Inflammatory macrophage treated with lipopolysaccharide for 1 hour (primary cell): ENCODE measurements at places on chromosomes 13 and 19.
A peak's percentile ranks its signal among the peaks of the same experiment; 100 is the strongest.

DNA sequence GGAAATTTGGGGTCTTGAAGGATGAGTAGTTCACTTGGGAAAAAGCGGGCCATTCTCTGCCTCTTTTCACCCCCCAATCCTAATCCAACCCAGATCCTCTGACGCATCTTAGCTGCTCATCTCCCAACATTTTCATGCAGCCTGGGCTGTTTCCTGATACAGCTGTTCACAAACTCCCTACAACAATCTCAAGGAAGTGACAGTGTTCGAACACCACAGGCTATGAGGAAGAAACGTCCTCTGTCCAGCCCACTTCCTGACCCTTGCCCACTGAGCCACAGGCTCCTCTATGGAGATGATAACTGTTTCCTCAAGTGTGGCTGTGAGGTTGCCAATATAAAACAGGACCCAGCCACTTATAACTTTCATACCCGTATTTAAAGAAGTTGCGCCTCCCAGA, 16.2 kb downstream of the LMTK3 start:
- DNase-seq: peak; percentile 48

DNA sequence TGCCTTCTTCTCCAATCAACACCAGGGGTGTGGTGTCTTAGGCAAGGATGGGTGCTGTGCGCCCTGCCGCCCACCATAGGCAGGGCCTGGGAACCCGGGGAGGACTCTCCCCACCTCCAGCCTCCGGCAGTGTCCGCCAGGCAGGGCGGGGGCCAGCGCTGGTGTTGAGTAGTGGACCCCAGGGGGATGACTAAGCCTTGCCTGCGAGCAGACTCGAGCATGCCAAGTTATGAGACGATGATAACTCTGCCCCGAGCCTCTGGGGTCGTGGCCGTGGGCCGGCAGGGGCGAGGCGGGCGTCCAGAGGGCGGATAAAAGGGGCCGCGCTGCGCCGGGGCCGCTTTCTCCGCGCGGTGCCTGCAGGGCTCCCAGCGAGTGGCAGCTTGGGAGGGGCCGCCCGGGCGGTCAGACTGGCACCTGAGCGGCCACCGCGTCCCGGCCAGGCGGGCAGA, at the start of gene MEDAG:
Gene MEDAG, plus strand, starts transcription at position 340 of the 452 bp plus-strand sequence. CDS start 245 bp downstream, outside the sequence.
- DNase-seq: no peak

GRCh38 chr19:30167206-30167868, 204.8 kb upstream of the ZNF536 start:
- DNase-seq: no peak

DNA sequence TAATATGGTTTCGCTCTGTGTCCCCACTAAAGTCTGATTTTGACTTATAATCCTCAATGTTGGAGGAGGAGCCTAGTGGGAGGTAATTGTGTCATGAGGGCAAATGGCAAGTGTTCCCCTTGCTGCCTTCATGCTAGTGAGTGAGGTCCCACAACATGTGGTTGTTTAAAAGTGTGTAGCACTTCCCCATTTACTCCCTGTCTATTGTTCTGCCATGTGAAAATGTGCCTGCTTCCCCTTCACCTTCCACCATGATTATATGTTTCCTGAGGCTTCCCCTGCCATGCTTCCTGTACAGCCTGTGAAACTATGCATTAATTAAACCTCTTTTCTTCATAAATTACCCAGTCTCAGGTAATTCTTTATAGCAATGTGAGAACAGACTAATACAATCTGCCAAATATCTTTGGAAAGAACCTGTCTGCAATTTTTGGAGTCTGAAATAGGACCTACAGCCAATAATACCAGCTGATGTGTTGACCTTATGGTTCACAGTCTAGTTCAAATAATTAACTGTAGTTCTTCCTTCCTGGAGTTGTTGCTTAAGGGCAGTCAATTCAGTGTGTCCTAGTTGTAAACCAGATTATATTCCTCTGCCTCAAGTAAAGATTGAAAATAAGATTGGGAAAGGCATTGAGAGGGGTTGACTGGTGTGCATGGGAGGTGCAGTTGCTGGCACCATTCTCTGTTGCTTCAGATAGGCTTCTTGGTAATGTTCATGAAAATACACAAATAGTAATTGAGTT, 1442.9 kb downstream of the SLITRK1 start:
- no peak for DNase-seq

GRCh38 chr19:9913237-9914000, 22.9 kb downstream of the OLFM2 start:
- no peak for DNase-seq

GRCh38 chr19:46076031-46076880, 35.5 kb upstream of the IGFL4 start:
- DNase-seq: peak; percentile 14

- peak; percentile 50 for DNase-seq
Observed at GRCh38 chr19:6886277-6886897, 992 bp upstream of the ADGRE1 start.

DNA sequence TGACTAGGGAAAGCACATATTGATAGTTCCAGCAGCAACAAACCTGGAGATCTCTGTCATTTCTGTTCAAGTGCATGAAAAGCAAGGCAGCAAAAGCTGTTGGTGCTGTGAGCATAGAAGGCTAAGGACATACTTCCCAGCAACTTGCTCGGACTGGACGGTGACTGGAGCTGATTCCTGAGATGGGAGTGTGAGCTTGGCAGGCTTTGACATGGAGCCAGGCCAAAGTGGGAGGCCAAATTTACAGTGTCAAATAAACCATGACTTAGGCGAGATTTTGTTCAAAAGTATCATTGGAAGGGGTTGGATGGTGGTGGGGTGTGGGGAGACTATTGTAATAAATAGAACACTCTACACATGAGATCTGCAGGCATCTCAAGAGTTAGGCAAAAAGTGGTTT, 5.9 kb upstream of the ARGLU1 start:
- DNase-seq: no peak

- peak; percentile 40 for DNase-seq
Observed at GRCh38 chr19:46616631-46617322, 8.1 kb downstream of the PTGIR start.

- DNase-seq: no peak
Observed at GRCh38 chr13:46041419-46041839, 11.1 kb downstream of the ZC3H13 start.

- DNase-seq: no peak
Observed at GRCh38 chr13:103140001-103140671, 73.9 kb upstream of the SLC10A2 start.

DNA sequence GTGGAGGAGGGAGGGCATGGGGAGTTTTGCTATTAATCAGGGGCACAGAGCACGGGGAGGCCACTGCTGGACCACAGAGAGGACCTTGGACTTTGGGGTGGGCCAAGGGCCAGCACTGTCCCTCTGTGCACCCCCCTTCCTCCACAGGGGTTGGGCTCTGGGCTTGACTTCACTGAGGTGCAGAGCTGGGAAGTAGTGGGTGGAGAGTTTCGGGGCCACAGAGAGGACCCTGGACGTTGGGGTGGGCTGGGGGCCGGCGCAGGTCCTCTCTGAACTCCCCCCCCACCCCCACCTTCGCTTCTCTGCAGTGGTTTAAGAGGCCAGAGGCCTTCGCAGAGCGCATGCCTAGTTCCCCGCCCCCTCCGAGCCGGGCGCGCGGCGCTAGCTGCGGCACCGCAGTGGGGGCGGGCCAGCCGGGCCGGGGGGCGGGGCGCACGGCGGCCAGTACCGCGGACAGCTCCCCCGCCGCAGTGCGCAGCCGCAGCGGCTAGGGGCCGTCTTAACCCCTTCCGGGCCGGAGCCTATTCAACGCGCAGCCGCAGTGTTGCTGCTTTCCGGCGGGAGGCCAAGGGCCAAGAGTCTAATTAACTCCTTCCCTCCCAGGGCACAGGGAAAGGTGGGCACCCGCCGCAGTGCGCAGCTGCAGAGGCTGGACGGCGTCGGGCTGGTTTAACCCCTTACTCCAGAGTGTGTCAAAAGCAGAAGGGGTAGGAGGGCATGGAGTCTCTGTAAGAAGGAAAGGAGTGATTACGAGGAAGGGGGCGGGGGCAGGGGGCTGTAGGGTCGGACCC, 3.7 kb downstream of the KCNC3 start:
- peak; percentile 54 for DNase-seq

- no peak for DNase-seq
Observed at GRCh38 chr19:35715355-35715809, 2.4 kb upstream of the KMT2B start.

DNA sequence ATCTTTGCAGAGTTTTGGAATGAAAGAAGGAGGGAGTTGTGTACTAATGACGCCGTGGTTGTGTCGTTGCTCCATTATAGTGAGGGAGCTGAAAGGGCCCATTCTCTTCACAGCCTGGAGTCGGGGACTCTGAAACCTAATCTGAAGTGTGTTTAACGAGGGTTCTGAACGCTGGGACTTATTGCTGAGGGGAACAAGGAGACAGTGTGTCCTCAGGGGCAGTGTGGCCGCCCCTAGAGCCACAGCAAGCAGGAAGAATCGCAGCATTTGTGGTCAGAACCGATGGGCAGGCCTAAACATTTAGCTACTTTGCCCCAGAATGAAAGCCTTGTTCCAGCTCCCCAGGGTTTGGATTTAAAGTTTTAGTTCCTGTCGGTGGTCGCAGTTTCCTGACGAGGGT, 156.4 kb upstream of the RNF113B start:
- no peak for DNase-seq

GRCh38 chr19:57552432-57552831, 7.2 kb downstream of the ZNF550 start:
- DNase-seq: no peak

GRCh38 chr19:10112895-10113591, 1.6 kb downstream of the P2RY11 start:
- DNase-seq: no peak

- no peak for DNase-seq
Observed at GRCh38 chr13:25116044-25116443, 20.1 kb downstream of the PABPC3 start.

- DNase-seq: no peak
Observed at GRCh38 chr13:38730332-38730731, 43.5 kb downstream of the FREM2 start.

DNA sequence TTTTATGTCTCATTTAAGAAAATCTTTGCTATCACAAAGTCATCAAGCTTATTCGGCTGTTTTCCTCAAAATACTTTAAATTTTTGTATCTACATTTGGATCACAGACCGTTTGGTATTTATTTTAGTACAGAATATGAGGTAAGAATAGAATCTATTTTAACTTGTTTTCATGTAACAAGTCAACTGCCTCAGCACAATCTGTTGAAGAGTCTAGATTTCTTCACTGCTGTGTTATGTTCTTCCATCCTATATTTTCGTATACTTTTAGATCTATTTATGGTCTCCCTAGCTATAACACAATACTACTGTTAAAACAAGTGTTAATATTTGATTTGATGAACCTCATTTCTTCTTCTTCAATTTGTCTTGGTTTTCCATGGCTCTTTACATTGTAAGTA, 61.6 kb upstream of the SGCG start:
- DNase-seq: no peak

DNA sequence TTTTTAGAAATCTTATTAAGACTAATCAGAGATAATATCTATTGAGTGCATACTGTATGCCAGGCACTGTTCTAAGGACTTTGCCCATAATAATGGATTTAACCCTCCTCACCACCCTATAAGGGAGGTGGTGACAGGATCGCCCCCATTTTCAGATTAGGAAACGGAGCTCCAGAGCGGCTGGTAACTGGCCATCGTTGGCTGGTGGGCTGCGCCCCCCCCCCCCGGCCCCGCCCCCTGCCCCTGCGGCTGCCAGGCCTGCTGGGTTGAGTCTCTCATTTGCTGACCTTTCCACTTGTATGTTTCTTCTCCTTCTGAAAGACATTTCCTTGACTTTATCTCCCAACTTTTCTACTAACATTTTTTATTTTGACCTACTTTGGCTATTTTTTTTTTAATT, 8.5 kb downstream of the ARHGEF7 start:
- DNase-seq: no peak

DNA sequence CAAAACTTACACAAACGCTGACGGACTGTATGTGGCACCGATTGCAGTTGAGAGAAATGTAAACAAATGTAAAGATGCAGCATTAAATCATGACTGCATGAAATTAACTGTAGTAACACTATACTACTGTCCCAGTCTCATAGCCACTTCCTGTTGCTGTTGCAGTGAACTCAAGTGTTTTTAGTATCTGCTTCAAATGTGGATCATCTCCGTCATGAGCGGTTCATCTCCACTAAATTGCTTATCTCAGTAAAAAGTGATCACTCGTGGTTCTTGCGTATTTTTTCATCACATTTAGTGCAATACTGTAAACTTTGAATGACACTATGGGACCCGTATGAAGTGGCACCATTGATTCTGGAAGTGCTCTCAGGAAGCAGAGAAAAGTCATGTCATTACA, 60.3 kb upstream of the RNF113B start:
- no peak for DNase-seq

DNA sequence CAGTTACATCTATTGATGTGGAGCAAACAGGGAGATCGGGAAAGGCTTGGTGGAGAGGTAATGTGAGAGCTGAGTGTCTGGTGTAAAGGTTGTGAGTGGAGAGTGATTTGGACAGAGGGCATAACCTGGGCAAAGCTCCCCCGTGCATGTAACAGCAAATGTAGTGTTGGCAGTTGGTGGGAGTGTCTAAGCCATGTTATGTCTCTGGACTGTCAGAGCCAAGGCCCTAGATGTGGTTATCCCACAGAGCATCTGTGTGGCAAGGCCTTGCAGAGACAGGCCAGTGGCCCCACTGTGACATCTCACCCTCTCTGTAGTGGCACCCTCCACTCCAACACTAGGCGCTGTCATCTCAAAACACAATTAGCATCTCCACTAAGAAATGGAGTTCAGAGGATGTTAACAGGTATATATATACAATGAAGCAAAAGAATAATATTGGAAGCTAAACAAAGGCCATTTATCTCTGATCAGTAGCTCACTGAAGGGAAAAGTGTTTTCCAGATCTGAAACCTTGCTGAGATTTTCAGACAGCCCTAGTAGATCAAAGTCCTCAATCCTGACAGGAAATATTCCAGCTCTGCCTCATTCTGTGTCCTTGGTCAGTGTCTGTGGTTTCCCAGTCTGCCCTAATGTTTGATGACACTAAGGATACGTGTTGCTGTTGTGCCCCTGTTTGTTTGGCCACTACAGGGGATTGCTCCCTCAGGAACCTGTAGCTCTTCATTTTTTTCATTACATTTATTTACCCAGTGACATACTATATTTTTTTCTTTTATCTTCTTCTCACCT, 20.2 kb downstream of the POLR1D start:
- no peak for DNase-seq

DNA sequence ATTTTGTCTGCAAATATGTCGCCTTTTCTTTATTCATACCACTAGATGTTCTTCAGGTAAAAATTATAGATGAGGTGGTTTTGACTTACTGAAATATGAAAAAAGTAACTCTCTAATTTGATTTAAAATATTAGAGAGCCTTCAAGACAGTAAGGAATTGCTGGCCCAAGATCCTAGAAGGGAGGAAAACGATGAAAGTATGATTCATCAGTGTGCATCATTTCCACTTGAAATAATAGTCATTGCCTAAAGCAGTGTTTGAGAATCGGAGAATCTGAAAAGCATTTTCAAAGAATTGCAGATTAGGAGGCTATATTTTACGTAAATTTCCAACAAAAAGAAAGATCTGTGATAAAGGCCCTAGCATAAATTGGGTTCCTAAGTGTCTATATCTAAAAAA, 1707.9 kb upstream of the PRR20A start:
- DNase-seq: no peak

DNA sequence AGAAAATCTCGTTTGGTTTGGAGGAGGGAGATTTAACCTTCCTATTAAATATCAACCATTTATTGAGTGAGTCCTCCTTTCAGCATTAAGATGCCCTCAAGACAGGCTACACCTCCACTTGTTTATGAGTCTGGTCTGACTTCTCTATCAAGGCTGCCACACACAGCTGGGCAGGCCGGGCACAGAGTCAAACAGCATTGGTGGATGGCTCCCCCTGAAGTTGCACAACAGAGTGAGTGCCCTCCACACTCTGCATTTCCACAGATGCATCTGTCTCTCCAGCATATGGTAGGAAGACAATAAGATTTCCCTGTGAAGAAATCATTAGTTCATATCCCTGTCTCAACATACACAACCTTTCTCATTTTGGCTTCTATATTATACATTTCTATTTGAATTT, 31.4 kb downstream of the PHF11 start:
- DNase-seq: no peak
